ENCODE measurements at places on chromosomes 3 and 15.

- DNase-seq = no peak
These were observed 20.1 kb downstream of the AADACL2 start for GRCh38 chr3:151753846-151754245.

DNA sequence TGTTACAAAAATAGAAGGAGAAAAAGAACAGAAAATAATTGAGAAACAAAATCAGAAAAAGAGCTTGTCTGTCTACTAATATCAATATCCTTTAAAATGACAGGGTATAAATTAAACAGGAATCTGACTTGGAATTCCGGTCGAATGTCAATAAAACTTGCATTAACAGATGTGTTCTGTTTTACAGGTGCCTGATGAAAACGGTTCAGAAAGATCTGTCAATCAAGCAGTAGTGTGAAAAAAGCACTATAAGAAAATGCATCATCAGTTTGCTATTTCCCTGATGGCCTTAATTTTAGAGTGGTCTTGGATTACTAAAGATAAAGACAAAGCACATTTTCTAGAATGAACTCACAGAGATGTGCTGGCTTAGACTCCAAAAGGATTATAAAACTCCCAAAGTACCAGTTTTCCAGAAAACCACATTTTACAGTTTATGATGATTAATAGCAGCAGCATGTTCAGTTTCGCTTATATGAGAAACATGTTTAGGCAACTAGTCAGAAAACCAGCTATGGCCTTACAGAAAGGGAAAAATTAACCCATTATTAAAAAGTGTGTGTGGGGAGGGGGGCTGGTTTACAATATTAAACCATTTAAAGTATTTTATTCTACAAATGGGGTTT, 8.2 kb upstream of the C3orf38 start:
- no peak for DNase-seq

- no peak for DNase-seq
These were observed 82.9 kb upstream of the HACD2 start for GRCh38 chr3:123667784-123668183.

DNA sequence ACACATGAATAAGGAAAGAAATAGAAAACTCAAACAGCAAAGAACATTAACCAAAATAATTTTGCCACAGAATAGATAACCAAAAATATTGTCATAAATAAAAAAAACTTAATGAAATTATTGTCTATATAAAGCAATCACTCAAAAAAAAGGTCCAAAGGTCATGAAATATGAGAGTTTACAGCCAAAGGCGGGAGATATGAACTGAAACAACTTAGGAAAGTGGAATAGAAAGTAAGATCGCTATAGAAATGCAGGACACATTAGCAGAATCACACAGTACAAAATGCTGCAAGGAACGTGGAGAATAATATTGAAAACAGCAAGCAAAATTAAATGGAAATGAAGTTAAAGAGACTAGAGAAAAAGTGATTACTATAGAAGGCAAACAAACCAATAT, 375.0 kb upstream of the ARHGEF26 start:
- DNase-seq = no peak

- DNase-seq = no peak
These were observed 23.8 kb upstream of the SIAH2 start for GRCh38 chr3:150786791-150787190.

GRCh38 chr3:144273601-144274000, 302.0 kb downstream of the DIPK2A start:
- DNase-seq = no peak

Data from activated naive CD8-positive, alpha-beta T cell treated with anti-CD3 and anti-CD28 coated beads, Interleukin-2, amount 10 ng/mL, durations not matched to agents 7 days and 5 days (primary cell).